ENCODE measurements at places on chromosomes 2 and 18.

GRCh38 chr18:79789901-79790890 is 7.5 kb upstream of the KCNG2 start:
- DNase-seq = no peak

- DNase-seq = no peak
Measured at GRCh38 chr2:24047703-24048033, 477 bp upstream of the WDCP start.

DNA sequence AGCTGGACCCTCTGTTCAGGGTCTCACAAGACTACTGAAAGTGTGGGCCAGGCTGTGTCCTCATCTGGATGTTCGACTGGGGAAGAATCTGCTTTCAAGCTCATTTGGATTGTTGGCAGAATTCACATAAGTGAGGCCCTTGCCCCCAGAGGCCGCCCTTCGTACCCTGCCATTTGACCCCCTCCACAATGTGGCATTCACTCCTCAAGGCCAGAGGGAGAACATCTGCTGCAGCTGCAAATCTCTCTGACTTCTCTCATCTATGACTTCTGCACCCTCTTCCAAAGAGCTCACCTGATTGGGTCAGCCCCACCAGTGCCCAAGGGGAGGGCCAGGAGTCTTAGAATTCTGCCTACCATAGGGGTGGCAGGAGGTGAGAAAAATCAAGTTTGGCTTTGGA is 3.9 kb upstream of the CNDP2 start:
- DNase-seq = no peak

GRCh38 chr2:1078326-1078725 is 127.7 kb downstream of the SNTG2 start:
- DNase-seq = peak; percentile 30

GRCh38 chr2:224850081-224850480 is 133.9 kb upstream of the CCDC195 start:
- DNase-seq = no peak

DNA sequence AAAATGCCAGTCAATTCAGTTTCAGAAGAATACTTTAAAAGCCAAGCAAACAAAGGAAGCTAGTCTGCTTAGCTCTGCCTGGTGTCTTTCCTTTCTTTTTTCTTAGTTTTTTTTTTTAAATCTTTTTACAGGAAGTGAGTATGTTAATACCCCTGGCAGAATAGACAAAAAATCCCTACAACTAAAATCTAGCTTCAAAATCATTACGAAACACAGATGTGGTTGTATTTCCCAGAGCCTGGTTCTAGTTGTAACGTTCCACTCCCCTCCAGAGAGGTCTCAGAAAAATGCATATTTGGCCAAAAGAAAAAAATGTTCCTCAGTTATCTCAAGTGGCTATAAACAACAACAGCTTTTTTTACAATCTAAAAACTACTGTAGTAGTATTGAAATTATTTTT is 202.1 kb upstream of the RND3 start:
- no peak for DNase-seq

DNA sequence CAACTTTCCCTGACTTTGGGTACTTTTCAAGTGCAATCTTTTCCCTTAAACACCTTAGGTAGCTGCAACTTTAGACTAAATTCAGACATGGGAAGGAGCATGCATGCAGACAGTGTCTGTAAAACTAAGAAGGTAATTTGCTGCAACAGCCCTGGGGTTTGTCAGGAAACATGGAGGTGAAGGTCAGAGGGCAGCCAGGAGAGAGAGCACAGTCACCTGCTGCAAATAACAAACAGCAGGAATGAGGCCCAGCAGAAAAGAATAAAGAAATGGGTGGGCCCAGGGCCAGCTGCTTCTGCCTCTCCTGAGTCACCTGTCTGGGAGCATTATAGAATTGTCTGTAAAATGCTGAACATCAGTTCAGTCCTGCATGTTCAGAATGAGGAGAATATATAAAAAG is 35.2 kb downstream of the MTHFD2 start:
- no peak for DNase-seq

DNA sequence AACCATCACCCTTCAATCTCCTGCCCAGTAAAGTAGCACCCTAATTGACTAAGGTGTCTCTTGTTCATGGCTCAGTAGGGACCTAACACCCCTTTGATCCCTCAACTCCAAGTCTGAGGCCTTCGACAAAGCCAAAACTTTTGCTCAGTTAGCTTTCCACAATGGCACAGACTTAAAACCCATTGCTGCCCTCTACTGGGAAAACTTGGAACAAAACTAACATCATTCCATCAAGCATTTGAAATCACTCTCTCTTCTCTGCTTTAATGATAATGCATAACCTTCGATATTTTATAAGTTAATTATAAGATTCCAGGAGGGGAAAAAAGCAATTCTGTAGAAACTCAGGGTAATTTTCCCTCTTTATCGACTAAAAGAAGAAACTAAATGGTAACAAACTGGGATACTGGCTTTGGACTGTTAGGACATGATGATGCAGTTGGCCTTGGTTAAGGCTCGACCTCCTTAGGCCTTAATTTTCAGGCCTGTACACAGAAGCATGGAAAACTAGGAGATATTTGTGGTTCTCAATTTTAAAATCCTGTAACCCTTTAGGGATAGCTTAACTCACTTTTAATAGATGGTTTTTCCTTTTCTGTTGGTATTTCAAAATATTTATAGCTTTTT is 127.8 kb downstream of the STK39 start:
- DNase-seq = peak; percentile 80

GRCh38 chr2:47520302-47520630 is 117.3 kb downstream of the MSH2 start:
- DNase-seq = no peak

GRCh38 chr2:78676921-78677696 is 348.4 kb upstream of the REG3G start:
- DNase-seq = no peak

DNA sequence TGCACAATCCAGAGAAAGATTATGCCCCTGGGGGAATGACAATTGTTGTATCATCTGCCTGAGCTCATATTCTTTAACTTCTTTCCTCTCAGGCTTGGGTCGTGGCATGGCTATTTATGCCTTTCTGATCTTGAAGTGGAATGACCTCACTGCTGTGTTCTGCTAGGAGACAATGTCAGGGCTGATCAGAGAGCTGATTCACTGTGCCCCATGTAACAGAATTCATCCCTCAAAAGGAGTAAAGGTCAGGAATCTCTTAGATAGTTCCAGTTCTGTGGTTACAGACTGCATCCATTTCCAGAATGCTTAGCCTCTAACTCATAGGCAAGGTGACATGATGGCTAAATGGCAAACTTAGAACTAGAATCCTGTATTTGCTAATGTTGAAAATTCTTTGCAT is 511.7 kb upstream of the CNTNAP5 start:
- DNase-seq = no peak

DNA sequence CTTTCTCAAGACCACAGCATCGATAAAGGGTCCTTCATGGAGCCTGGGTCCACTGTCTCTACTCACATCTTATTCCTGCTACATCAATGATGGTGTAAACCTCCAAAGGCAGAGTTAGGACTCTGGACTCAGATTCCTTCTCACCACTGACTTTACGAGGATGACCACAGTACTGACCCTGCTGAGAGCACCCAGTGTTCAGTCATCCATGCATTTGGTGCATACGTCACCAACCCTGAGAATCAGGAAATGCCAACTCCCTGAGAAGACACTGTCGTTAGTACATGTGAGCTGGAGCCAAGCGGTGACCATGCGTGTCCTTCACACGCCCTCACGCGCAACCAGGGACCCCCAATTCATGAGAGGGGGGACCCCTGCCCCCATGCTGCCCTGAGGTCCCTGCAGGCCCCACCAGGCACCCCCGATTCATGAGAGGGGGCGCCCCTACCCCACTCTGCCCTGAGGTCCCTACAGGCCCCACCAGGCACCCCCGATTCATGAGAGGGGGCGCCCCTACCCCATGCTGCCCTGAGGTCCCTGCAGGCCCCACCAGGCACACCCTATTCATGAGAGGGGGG is 178.4 kb upstream of the TPO start:
- DNase-seq = no peak

- no peak for DNase-seq
Measured at GRCh38 chr18:46293742-46294181, 189.6 kb downstream of the HAUS1 start.

DNA sequence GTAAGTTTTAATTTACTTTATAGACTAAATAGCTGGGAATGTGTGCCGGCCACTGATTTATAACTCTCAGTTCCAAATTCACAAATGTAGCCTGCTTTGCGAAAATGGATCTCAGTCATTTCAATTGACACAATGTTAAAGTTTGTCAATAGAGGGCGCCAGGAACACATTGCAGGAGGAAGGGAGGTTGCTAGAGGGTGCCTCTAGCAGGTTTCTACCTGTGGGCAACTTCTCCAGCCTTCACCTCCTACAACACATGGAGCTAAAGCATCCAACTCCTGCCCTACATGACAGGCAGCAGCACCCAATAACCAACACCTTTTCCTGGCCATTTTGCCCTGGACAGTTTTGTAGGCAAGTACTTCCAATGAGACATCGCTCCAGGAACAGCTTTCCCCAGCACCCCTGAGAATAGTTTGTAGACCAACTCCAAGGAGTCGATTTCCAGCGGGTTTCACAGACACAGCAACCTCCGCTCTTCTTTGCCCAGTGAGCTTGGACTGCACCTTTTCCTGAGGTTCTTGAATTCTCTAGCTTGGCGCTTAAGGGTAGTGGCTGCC is 784.8 kb upstream of the CDH2 start:
- DNase-seq = no peak

GRCh38 chr2:105537920-105538319 is 139.1 kb upstream of the FHL2 start:
- DNase-seq = no peak

GRCh38 chr2:108363024-108363907 is 14.5 kb upstream of the SULT1C4 start:
- DNase-seq = no peak

GRCh38 chr2:102397209-102397608 is 25.8 kb upstream of the IL18RAP start:
- no peak for DNase-seq

DNA sequence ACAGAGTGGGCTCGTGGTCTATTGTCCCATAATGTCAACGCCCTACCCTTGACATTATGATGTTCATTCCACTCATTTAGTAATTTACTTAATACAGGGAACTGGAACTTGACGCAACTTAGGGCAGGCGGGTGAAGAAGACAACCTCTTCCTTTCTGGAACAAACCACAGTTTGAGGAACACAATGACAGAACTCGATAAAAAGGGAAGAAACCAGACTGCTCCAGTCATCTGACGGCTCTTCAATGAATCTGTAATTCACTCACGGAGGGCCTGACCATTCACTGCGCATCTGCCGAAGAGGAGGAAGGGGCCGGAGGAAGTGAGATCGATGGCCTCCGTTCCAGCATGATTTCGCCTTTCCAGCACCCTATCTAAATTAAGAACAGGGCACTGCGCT is 83.2 kb downstream of the BCL2 start:
- no peak for DNase-seq

GRCh38 chr2:39361511-39361910 is 75.6 kb downstream of the MAP4K3 start:
- no peak for DNase-seq

DNA sequence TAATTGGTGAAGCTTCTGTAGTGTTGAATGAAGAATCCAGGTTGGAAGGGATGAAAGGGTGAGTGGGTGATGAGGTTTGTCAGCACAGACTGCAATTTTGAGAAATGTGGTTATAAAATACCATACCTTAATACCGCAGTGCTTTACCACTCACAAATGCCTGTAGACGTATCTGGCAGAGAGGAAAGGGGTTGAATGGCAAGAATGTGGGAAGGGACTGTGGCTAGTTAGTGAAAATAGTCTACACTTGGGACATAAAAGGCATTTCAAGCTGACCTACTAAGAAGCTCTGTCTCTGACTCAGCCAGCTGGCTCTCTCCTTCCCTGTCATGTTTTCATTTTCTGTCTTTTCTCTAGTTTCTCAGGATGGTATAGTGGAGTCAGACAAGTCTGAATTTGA is 25.1 kb downstream of the CDK15 start:
- DNase-seq = no peak

GRCh38 chr18:52334896-52335295 is 5.1 kb upstream of the DCC start:
- no peak for DNase-seq

DNA sequence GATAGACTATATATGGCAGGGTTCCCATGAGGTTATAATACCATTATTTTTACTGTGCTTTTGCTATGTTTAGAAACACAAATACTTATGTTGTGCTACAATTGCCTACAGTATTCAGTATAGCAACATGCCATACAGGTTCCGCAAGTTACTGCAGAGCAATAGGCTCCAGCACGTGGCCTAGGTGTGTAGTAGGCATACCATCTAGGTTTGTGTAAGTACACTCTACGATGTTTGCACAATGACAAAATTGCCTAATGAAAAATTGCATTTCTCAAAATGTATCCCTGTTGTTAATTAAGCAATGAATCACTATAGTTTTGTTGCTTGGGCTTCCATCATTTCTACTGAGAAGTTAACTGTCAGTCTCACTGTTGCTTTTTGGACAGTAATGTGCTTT is 9.8 kb downstream of the CD302 start:
- DNase-seq = no peak

DNA sequence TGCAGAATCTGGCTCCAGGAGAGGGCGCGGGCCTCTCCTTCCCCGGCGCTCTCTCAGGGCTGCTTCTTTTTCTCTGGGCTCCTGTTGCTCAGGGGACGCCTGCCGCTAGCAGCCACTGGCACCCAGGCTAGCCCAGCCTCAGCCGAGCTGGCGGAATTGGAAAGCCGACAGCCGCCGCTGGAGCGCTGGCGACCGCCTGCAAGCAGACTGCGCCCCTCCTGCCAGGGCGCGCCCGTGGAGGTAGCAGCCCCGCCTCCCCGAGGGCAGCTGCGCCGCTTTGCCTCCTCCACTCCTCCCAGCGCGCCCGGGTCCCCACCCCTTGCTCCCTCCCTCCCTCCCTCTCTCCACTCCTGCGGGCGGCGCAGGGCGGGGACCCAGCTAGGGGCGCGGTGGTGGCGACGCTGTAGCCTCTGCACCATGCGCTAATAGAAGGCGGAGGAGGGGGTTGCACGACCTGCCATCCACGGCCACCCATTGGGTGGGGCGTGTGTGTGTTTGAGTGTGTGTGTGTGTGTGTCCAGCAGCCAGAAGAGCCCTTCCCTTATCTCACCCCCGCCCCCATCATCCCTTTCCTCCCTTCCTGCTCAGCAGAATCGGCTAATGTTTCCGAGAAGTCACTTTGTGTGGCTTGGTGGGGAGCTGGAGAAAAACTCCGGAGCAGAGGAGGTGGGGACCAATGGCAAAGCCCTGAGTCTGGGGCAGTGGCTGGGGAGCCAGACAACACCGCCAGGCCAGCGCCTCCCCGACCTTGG is at the start of gene SCN9A:
SCN9A (minus strand) TSS at position 209 of the 752 bp plus-strand sequence. CDS start 64,188 bp downstream, outside the sequence.
- DNase-seq = peak; percentile 80

DNA sequence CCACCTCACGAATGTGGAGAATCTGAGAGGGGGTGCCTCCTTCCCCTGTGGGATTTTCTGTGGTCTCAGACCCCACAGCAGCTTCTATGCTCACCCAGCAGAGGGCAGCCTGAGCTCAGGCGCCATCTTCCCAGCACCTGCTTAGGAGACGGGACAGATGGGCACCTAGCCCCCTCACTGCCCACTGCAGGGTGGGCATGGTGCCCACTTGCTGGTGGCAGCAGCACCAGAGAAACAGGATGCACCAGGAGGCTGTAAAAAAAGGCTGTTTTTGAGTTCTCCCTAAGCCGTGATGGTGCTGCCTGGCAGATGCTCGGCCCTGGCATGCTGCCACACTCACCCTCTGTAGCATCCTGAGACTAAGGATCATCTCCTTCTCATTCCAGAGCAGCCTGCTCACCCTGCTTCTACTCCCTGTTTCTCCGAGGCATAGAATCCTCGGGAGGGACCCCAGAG is 19.1 kb upstream of the SLC20A1 start:
- peak; percentile 89 for DNase-seq

GRCh38 chr2:57549642-57550102 is 496.9 kb upstream of the VRK2 start:
- DNase-seq = no peak

All from activated CD4-positive, alpha-beta T cell treated with anti-CD3 and anti-CD28 coated beads, Interleukin-2, amount 10 ng/mL, durations not matched to agents 24 days and 14 days (primary cell).